Fibroblast of skin of back (primary cell): ENCODE measurements at places on chromosomes 11 and 22.

GRCh38 chr11:31872076-31872443 lies 60.9 kb upstream of the PAX6 start:
- DNase-seq = no peak

DNA sequence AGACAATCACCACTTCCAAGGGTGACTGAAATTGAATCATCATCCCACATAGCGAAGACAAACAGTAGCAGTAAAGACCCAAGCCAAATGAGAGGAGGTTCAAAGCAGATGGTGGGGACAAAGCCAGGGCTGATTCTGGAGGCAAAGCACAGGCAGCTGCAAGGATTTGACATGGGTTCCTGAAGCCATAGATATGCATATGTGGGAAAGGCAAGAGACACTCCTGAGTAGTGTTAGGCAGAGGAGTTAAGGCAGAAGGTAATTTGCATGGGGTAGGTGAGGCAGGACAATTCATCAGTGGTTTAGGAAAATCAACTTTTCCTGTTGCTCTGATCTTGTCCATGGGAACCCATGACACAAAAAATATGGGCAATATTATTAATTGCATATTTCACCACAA lies 462.8 kb downstream of the FAM181B start:
- no peak for DNase-seq

GRCh38 chr11:61510974-61511373 lies 2.4 kb downstream of the LRRC10B start:
- DNase-seq = no peak

GRCh38 chr11:1194231-1194976 lies 28.5 kb upstream of the MUC5B start:
- DNase-seq = no peak

GRCh38 chr22:43207386-43207785 lies 20.5 kb upstream of the TTLL12 start:
- no peak for DNase-seq
